Neural crest cell (in vitro differentiated cells): ENCODE measurements at places on chromosomes 1 and 21. TPM values are rescaled to one million over a fixed set of nuclear protein-coding genes. Genes with fewer than 3 reads are reported as not detected.

The RAB7B gene
- 4.4 and 4.5 TPM in 2 replicates for total RNA-seq

GRCh38 chr1:201603613-201604232 is 64.8 kb downstream of the NAV1 start:
- H3K4me1 ChIP-seq, result no peaks in the 10 kb centered on the region
- H3K36me3 ChIP-seq, result no peaks in the 10 kb centered on the region
- DNase-seq, result no peak
- no peak overlapping the region for H3K4me3 ChIP-seq

The CNKSR1 gene
- total RNA-seq, result 3.0 and 3.6 TPM in 2 replicates

- H3K4me1 ChIP-seq, result peaks cover 8% of the 10 kb centered on the region
- DNase-seq, result no peak
- no peak overlapping the region for H3K27ac ChIP-seq
- peaks cover 11% of the 10 kb centered on the region for H3K27me3 ChIP-seq
Observed at GRCh38 chr1:16677552-16678431, 11.0 kb upstream of the RNU1-3 start.

The GREM2 gene
- 1.7 and 2.3 TPM in 2 replicates for total RNA-seq

The SDC3 gene
- 116 and 129 TPM in 2 replicates for total RNA-seq
